ENCODE measurements at places on chromosomes 3 and 15.

- DNase-seq, result no peak
Observed at GRCh38 chr3:183296944-183297343, 43.9 kb downstream of the B3GNT5 start.

DNA sequence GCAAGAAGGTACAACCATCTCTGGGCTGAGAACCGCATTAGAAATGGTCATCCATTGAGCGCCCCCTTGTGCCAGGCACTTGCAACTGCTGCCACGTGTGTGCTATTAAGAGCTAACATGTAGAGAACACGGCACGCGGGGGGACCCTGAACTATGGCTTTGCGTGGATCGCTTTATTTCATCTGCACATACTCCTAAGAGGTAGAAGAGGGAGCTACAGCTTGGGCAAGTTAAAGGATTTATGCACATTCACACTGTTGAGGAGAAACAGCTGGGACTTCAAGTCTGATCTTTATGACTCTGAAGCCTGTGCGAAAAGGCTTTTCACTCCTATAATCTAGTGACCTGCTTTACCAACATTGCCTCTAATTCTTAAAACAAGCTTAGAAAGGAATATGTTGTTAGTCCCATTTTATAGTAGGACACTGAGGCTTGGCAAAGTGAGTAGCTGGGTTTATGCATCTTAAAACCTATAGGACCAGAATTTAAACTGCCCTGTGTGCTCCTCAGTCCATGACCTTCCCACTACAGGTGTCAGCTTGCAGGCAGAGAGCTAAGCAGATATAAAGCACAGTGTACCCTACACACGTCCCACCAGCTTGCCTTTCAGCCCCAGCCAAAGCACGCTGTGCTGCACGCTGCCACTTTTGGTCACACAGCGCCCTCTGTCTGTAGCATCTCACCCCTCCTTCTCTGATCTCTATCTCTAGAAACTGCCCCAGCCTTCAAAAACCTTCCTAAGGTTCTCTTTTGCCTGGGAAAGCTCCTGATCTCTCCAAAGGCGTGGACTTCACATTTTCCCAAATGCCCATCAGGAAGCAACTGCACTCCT is 57.8 kb downstream of the STARD5 start:
- peak; percentile 42 for DNase-seq

DNA sequence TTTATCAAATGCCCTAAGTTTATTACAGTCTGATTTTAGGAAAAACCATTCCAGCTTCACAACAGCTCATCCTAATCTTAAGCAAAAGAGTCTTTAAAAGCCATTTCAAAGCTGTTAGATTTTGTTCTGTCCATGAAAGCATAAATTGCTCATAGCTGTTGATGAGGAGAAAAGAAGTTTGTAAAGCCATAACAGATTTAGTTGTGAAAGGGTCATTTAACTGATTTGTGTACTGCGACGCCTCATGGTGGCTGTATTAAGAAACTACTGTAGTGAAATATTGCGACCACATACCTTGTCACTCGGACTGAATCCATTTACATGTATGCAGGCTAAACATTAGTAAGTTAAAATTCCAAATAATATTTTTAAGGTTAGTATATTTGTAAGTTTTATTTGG is 20.9 kb downstream of the BBX start:
- no peak for DNase-seq

DNA sequence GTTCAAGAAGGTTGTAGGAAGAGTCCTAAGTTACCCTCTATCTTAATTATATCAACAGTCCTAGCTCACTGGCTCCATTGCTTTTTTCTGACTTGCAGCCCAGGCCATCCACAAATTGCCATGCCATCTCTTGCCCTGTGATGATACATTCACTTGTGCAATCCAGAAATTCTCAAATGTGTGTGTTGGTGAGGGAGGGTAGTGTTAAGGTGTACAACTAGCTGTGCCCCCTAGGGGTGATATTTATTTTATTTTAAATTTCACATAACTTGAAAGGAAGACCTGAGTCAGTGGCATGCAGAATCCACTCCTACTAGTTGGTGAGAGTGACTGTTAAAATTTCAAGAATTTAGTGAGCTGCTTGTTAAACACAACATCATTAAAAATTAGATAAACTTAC is 156.1 kb upstream of the ANKRD28 start:
- DNase-seq, result no peak

DNA sequence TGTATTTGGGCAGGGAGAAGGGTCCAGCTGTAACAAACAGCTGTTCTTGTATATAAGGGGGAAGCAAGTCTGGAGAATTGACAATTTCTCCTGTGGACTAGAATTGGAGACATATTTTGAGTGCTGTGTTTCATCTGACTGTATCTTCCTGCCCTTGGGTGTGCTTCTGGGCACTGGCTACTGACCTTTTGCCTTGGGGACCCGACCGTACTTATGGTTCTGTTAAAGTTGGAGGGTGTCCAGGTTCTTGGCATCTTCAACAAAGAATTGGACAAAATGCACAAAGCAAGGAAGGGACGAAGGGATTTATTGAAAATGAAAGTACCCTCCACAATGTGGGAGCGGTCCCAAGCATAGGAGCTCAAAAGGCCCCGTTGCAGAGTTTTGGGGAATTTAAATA is 31.0 kb downstream of the MAP2K1 start:
- DNase-seq, result no peak

DNA sequence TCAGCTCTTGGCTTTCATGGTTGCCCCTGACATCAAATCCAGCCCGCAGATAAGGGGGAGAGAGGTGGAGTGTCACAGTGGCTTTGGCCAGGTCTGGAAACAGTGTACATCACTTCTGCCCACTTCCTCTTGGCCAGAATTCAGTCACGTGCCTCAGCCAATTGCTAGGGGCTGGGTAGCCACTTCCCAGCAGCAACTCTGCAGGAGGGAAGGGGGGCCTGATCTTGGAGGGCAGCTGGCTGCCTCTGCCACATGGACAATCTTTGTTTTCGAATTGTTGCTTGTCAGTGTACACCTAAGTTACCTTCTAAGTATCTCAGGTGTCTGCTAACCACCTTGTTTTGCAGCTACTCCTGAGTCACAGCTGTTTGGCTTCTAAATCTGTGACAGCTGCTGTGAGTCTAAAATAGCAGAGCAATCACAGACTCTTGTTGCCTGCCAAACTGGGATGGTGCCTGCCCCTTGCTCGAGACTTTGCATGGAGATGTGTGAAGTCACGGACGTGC is 41.0 kb upstream of the LIMD1 start:
- DNase-seq, result peak; percentile 70

DNA sequence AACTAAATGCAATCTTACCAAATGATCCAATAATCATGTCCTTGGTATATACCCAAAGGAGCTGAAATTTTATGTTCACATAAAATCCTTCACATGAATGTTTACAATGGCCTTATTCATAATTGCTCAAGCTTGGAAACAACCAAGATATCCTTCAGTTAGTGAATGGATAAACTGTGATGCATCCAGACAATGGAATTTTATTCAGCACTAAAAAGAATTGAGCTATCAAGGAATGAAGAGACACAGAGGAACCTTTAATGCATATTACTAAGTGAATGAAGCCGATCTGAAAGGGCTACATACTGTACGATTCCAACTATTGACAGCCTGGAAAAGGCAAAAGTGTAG is 168.4 kb downstream of the PDE8A start:
- DNase-seq, result no peak

DNA sequence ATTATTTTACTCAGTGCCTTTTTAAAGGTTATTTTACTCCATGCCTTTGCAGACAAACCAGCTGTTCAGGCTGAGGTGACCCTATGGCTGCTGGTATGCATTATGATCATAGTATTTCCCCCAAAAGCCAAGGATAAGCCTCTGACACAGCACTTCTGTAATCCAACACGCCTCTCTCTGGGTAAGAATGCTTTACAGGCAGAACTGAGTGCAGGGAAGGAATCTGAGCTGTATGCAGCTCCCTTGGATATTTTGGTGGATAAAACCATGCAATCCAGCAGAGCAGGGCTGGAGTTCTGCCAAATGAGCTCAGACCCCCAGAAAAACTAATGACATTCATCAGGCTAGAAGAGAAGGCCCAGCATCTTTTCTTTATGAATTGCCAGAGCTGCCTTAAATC is 11.7 kb upstream of the MAP1A start:
- no peak for DNase-seq

DNA sequence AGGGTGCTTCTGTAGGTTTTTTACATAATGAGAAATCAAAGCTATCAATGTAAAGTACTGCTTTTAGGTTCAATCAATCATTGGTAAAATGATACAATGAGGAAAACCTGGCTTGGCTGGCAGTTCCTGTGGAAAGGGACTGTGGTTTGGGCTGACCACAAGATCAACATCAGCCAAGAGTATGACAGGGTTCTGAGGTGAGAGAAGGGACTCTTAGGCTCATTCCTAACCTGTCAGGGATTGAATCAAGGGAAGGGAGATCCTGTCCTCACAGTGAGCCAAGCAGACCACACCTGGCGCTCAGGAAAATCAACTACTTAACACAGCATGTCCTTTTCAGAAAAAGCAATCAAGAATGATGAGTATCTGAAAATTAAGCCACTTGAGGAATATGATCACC is 111.1 kb downstream of the MAGI1 start:
- DNase-seq, result no peak

DNA sequence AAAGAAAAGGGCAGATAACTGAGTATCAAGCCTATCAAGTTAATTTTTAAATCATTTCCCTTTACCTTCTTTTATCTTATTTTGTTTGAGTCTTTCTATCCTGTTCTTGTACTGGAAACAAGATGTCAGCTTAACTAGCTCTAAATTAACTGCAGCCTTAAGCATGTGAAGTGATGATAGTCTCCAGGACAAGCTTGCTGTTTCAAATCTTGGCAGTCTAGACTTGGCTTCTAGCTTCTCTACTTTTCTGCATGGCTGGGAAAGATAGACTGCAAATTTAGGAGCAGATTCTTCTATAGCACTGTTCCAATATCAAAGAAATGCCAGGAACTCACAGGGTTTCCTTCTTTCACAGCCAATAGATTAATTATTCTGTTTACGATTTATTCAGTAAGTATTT is 1034.4 kb downstream of the TUSC7 start:
- no peak for DNase-seq

- no peak for DNase-seq
Observed at GRCh38 chr15:100199711-100200286, 142.0 kb downstream of the ADAMTS17 start.

- DNase-seq, result no peak
Observed at GRCh38 chr15:59594493-59594942, 17.1 kb upstream of the GCNT3 start.

All from GF-D8 (cell line).